T-helper 17 cell (primary cell): ENCODE measurements at places on chromosomes 2 and 18.

DNA sequence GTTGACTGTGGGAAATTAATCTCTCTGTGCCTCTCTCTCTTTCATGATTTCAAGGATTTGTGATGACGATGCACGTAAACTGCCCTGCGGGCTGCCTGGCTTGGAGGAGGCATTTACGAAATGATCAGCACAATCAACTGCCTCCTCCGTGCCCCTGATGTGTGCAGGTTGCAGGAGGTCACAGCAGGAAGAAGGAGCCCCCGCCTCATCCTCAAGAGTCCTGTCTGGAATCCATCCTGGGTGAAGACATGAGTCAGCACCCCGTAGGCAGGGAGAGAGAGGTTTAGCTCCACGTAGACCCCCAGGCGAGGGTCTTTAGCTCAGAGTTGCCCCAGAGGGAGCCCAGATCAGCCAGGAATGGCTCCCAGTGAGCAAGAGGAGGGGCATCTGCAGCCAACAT, 17.1 kb upstream of the TEX51 start:
- H3K27ac ChIP-seq: no peak overlapping the region
- no peak overlapping the region for H3K4me3 ChIP-seq
- peaks cover 3% of the 10 kb centered on the region for H3K4me1 ChIP-seq
- no peaks in the 10 kb centered on the region for H3K36me3 ChIP-seq
- H3K27me3 ChIP-seq: peaks cover 3% of the 10 kb centered on the region
- no peak for DNase-seq

- peaks cover 2% of the 10 kb centered on the region for H3K36me3 ChIP-seq
- H3K4me3 ChIP-seq: peak overlapping the region; percentile 91
- H3K27me3 ChIP-seq: peaks cover 32% of the 10 kb centered on the region
- H3K4me1 ChIP-seq: peaks cover 30% of the 10 kb centered on the region
Observed at GRCh38 chr2:74512744-74513604, 1.3 kb upstream of the TLX2 start.

DNA sequence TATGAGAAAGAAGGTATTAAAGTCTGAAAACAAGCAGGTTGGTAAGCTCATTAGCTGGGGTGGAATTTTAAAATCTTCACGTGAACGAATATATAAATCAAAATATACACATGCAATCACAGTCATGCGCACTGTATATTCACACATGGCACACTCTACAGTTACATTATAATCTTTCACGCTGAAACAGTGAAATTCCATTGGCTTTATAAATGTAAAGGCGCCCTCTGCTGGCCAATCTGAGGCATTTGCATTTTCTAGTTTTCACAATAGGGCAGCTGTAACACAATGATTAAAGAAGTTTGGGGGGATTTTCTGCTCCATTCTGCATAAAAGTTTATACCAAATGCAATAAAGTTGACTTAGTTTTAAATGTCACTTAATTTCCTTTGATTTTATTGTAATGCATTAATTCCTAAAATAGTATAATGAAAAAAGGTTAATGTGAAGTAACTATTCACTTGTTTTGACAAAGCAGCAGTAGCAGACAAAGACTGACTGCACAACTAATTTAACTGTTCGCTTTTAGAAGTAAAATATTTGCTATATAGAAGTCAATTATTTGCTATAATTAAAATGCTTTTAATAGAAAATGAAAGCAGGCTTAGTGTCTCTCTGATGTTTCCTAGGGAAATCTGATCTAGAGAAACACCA, 17.2 kb downstream of the IFIH1 start:
- no peak overlapping the region for H3K27ac ChIP-seq
- DNase-seq: peak; percentile 36
- H3K36me3 ChIP-seq: no peaks in the 10 kb centered on the region
- H3K4me1 ChIP-seq: peaks cover 6% of the 10 kb centered on the region
- no peak overlapping the region for H3K4me3 ChIP-seq

DNA sequence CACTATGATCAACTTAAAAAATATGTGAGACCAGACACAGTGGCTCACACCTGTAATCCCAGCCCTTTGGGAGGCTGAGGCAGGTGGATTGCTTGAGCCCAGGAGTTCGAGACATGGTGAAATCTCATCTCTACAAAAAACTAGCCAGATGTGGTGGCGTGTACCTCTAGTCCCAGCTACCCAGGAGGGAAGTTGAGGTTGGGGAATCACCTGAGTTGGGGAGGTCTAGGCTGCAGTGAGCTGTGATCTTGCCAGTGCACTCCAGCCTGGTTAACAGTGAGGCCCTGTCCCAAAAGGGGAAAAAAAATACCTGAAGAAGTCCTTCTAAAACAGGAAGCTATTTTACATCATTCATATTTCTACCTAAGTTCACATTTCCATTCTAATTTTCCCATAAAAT, 144.0 kb downstream of the EML6 start:
- no peaks in the 10 kb centered on the region for H3K27me3 ChIP-seq
- no peak for DNase-seq
- no peak overlapping the region for H3K4me3 ChIP-seq

DNA sequence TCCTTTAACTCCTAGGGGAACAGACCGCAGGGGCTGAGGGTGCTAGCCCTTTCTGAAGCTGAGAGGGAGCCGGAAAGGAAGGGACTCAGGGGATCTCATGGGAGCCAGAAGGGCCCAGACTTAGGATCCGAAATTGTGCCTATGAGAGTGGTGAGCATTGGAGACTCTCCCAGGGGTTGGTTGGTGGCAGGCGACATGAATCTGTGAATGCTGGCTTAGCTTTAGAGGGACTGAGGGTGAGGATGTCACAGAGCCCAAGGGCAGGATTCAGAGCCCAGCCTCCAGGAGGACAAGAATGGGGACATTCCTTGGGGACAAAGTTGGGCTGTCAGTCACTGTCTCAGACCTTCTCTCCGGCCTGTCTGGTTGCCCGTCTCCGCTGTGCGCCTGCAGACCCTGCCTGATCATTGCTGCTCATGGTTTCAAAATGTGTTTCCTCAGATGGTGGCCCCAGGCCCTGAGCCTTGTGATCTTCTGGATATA, 17.5 kb downstream of the GNLY start:
- no peak for DNase-seq
- no peak overlapping the region for H3K4me3 ChIP-seq
- peaks cover 9% of the 10 kb centered on the region for H3K4me1 ChIP-seq
- peaks cover 22% of the 10 kb centered on the region for H3K27me3 ChIP-seq
